ENCODE measurements at places on chromosomes 5 and 9.

DNA sequence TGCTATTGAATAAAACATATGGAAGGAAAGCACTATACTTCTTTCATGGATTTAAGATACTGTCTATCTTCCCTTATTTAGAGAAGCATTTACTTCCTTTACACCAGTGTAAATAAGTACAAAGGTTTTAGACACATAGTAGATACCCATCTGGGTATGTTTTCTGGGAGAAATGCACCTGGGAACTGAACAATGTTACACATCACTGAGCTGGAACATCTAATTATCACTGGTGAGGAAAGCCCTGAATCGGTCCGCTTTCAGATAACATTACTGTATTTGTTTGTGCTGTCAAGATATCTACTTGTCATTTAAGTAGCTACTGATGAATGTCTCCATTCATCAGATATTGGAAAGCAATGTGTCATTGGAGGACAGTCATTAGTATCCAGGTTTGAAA is 964.7 kb upstream of the PTPRD start:
- no peak for DNase-seq

GRCh38 chr9:136944212-136944518 is 373 bp downstream of the FBXW5 start:
- no peak for DNase-seq

DNA sequence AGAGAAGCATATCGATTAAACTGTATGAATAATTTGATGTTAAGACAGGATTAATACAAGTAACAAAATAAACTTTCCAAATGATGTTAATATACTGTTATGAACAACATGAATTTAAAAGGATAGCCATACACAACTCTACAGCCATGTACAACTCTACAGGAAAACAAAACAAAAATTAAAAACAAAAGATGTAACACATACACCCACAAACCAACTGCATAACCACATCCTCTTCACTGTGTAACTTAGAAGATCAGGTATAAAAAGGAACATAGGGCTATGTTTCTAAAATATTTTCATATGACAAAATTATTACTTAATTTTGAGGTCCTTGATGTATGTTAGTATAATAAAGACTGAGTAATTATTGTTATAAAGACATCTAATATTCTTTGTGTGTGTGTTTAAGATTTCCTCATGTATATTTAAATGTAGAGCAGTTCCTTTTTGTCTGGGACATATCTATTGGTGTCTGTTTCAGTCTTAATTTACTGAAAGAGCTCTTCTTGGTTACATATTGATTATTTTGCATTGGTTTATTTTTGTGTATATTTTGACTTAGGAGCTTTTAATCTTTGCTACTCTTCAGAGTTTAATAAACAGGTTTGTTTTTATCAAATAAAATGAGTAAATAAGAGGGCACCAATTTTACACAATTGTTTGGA is 966.8 kb upstream of the CTNND2 start:
- no peak for DNase-seq

DNA sequence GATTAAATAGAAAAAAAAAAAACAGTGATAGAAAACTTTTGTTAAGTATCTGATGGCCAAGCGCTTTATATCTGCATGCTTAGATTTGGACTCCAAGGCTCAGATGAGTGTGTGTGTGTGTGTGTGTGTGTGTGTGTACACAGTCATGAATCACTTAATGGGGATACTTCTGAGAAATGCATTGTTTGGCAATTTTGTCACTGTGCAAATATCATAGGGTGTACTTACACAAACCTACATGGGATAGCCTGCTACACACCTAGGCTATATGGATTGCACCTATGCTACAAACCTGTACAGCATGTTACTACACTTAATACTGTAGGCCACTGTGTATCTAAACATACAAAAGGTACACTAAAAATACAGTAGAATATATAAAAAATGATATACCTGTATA is 635.6 kb upstream of the NUDT12 start:
- no peak for DNase-seq

DNA sequence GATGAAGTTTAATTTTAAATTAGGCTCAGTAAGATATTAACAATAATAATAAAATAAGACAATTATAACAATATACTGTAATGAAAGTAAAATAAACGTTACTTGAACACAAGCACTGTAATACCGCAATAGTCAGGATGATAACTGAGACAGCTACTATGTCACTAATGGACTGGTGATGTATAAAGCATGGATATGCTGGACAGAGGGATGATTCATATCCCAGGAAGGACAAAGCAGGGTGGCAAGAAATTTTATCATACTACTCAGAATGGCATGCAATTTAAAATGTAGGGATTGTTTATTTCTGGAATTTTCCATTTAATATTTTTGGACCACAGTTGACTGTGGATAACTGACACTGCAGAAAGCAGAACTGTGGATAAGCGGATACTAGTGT is 196.9 kb downstream of the VPS13A start:
- DNase-seq: no peak

DNA sequence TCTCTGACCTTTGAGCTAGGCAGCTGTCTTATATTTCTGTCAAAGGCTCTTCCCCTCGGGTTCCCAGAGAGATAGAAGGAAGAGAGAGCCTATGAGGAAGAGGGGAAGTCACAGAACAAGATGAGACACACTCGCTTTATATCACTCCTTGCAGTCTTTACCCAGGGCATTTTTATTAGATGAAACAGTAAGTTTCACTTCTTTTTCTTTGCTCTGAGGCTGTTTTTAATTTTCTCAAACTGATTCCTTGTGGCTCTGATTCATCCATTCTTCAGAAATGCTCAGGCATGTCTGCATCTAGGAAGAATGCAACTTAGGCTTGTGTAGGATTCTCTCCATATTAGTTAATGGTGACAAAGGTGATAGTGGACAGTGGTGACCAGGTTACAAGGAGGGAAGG is 132.9 kb upstream of the CHD1 start:
- no peak for DNase-seq

GRCh38 chr5:15513911-15514310 is 13.9 kb downstream of the FBXL7 start:
- no peak for DNase-seq

DNA sequence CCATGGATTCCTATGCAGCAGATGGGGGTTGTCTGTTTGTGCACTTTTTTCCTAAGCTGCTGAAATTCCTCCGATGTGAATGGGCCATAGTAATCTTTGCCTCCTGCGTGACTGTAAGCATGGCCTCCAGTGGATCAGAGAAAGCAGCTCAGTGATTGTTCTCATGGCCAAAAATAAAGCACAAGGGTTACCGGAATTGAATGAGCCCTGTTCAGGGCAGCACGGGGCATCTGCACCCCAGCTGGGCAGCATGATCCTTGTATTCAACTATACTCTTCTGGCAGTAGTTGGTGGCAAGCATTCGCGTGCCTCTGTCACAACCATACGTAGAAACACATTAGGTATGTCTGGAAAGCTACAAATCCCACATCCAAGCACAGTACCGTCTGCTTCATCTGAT is 193.9 kb downstream of the RORB start:
- no peak for DNase-seq

GRCh38 chr5:54832858-54833257 is 152.5 kb downstream of the ESM1 start:
- DNase-seq: no peak

- DNase-seq: no peak
Measured at GRCh38 chr9:28031521-28032267, 458.4 kb upstream of the C9orf72 start.

- DNase-seq: no peak
Measured at GRCh38 chr5:81750308-81751008, 439 bp downstream of the SSBP2 start.

- no peak for DNase-seq
Measured at GRCh38 chr9:16867576-16868311, 2.7 kb downstream of the BNC2 start.

DNA sequence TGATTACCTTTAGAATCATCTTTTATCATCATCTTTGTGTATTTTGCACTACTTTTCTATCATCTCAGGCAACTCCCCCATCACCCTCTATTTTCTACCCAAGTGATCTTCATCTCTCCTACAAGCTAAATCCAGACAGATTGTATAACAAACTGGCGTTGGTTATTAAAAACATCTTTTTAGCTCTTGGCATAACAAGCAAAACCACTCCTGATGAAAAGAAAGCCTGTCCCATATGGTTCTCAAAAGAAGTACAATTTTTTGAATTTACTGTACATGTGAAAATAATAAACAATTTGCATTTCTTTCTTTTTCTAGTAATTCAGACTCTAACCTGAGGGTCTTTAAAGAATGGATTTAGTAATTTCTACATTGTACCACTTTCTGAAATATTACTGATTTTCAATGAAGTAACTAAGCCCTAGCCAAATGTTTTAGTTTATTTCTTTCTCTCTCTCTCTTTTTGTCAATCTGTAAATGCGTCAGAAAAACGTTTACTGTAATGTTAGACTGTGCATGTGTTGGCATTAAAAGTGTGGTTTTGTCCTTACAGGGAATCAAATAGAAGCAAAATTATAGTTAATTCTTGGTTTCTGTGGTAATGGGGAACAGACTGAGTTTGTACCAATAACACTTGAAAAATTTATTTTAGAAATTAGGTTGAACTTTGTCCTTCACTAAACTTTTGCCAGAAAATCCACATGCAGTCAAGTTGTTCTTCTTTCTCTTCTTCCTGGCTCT is 52.5 kb upstream of the RPS23 start:
- DNase-seq: no peak

GRCh38 chr9:134600836-134601638 is 40.6 kb upstream of the COL5A1 start:
- no peak for DNase-seq

DNA sequence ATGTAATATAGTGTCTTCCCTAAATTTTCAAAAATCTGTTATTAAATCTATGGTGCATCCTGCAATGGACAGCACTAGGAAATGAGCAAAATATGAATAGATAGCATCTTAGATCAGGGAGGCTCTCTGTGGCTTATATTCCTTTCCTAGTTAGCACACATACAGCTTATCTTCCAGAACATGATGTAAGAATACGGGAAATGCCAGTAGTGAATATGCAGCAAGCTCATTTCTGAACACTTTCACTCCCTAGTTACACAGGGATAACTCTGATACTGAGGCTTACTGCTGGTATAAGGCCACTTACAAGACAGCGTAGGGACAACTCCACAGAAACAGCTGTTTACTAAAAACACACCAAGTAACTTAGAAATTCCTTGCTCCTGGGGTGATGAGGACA is 297.3 kb upstream of the SMARCA2 start:
- no peak for DNase-seq

GRCh38 chr5:159071382-159071781 is 28.3 kb downstream of the EBF1 start:
- DNase-seq: no peak

DNA sequence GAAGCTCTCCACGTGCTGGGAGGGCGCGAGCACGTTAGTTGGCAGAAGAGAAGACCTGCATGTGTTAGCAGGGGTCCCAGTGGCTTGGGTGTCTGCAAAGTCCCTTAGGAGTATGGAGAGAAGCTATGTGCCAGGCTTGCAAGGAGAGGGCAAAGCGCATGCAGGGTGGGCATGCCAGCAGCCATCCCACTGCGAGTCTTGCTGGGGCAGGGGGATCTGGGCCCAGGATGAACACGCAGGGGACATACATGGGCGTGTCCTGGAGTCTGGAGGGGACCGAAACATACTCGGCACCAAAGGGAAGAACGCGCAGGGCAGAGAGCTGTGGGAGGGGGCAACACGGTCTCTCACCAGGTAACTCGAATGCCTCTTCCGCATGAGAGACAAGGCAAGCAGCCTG is 43.6 kb upstream of the IPPK start:
- no peak for DNase-seq

DNA sequence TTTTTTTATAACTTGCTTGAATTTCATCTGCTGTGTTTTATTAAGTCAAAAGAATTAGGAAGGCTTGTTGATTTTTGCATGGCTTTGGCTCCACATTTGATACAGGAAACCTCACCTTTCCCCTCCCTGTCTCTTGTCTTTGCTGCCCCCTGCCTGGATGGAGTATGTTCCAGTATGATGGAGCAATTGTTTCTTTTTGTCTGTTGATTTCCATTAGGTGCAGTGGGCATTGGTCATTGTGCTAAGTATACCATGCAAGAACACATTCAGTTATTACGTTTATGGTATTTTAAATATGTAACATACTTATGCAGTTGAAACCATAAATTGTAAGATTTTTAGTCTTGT is 19.6 kb downstream of the TJP2 start:
- no peak for DNase-seq

DNA sequence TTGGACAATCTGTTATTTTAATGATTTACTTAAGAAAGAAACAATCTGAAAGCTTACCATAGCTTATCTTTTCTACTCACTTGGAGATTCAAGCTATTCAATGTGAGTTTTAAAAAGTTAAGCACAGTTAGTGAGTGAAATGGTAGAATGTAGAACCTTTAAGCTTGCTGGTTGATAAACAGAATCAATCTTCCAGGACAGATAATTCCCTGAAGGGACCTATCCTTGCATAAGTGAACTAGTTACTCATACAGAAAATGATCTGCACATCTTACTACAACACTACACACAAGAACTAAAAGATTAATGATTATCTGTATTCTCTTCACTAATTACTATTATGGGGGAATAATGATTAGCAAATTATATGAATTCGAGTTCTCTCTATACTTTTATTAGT is 165.6 kb downstream of the PALM2AKAP2 start:
- DNase-seq: no peak

- no peak for DNase-seq
Measured at GRCh38 chr9:112531666-112532282, 45.1 kb downstream of the KIAA1958 start.

DNA sequence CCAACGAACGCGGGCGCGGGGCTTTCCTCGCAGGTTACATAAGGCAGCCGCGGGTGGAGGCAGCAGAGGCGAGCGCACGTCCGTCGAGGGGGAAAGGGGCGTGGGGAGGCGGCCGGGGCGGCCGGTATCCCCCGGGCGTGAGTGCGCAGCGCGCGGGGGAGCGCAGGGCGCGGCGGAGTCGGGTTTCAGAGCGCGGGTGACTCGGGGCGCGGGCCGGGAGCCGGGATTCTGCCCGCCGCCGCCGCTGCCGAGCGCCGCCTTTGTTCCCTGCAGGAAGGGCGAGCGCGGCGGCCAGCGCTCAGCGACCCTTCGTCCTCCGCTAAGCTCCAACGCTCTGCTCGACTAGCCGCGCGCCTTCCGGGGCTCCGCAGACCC is at the start of gene COL15A1:
TSS of gene COL15A1 (plus strand) at position 226 of the 375 bp plus-strand sequence. CDS start 155 bp downstream, outside the sequence.
- no peak for DNase-seq

GRCh38 chr5:145968970-145969713 is 32.8 kb downstream of the SH3RF2 start:
- no peak for DNase-seq

- DNase-seq: no peak
Measured at GRCh38 chr5:111668477-111669414, 88.2 kb downstream of the NREP start.

- DNase-seq: no peak
Measured at GRCh38 chr9:133974631-133975341, 17.3 kb downstream of the VAV2 start.

GRCh38 chr9:135920256-135920930 is 13.0 kb upstream of the CAMSAP1 start:
- DNase-seq: no peak
